Stimulated activated CD8-positive, alpha-beta memory T cell treated with anti-CD3 and anti-CD28 coated beads, Interleukin-4, amount 100 ng/mL, for 48 hours (primary cell): ENCODE measurements at places on chromosomes 5 and 9.

- no peak for DNase-seq
These were observed 154.3 kb upstream of the IRX2 start for GRCh38 chr5:2905741-2906140.

DNA sequence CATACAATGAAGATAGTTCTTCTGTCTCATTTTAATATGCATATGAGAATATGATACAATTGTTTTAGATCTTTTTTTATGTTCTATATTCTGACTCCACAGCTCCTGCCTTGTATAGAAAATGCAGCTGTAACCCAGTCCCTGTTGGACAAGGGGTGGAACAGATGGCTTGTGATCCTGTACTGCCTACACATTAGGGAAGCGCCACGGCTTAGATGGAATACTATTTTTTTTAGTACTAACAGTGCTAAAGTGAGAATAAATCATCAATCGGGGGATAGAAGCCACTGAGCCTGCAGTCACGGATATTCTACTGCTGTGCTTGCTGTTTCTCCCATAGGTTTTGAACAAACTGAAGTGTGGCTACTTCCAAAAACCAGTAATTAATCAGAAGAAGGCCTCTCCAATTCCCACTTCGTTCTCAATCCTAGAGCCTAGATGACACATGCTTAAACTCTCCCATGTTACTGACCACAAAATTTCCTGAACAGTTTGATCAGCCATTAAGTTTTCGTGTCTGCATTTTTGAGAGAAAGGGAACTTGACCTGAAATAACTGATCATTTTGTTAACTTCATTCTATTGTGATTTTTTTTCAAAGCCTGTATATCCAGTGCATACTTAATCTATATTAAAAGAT is 150.3 kb downstream of the CDH18 start:
- no peak for DNase-seq

DNA sequence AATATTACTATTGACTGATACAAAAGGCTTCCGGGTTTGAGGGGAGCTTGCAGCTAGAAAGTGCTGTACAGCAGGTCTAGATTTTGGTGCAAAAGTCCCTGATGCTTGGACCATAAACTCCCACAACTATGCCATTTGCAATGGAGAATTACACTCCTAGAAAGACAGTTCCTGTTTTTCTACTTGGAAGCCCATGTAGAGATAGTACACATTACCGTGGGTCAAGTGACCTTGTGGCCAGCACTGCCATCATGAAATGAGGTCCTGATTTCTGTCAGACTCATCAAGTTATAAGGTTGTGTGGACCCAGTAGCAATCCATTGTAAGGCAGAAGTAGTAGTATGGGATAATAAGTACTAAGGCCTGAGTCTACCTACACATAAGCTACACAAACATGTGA is 42.8 kb upstream of the TNFSF8 start:
- DNase-seq: no peak

- no peak for DNase-seq
These were observed 65.7 kb upstream of the FANCC start for GRCh38 chr9:95383185-95383676.
